ENCODE measurements at places on chromosomes 12 and 14.

DNA sequence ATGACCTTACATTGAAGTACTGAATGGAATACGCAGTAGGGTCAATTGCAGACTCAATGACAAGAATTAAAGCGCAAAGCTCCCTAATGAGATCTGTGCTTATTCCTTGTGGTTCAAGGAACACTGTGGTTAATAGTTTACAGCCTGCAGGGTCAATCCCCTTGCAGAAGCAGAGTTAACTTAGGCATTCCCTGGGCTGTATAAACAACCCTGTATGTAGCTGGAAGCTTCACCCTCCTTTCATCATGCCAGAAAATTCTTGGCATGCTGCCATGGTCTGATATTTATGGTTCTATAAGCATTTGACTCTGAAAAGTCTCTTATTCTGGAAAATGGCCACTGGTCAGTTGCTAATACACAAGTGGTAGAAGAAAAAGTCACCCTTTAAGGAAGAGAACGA is 227.7 kb downstream of the NOVA1 start:
- DNase-seq, result no peak

- no peak for DNase-seq
Observed at GRCh38 chr12:80837342-80837978, 100.3 kb downstream of the LIN7A start.

GRCh38 chr12:9757433-9758025 is 3.2 kb downstream of the CD69 start:
- no peak for DNase-seq

- no peak for DNase-seq
Observed at GRCh38 chr12:13425766-13426165, 229.2 kb downstream of the EMP1 start.

GRCh38 chr14:35985474-35986218 is 159.5 kb downstream of the BRMS1L start:
- DNase-seq, result no peak

- DNase-seq, result peak; percentile 19
Observed at GRCh38 chr12:53623548-53624385, 2.4 kb downstream of the ATF7 start.

- DNase-seq, result no peak
Observed at GRCh38 chr14:52706286-52706685, 714 bp upstream of the PSMC6 start.

DNA sequence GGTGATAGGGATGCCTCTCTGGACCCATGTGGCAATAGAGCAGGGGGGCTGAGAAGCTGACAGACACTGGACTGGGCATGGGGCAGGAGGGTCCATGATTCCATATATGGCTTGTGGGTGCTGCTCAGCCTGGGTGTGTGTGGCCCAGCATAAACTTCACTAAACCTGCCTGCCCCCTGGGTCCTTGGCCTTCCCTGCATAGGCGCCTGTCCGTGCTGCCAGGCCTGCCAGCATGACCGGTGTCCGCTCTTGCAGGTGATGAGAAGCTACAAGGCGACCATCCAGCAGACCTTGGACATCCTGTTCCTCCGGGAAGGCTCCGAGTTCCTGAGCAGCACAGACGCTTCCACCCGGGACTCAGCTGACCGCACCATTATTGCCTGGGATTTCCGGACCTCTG is 61.6 kb downstream of the BEGAIN start:
- DNase-seq, result no peak

GRCh38 chr14:85142982-85143381 is 387.0 kb upstream of the FLRT2 start:
- DNase-seq, result no peak

- no peak for DNase-seq
Observed at GRCh38 chr12:13126494-13126893, 23.0 kb upstream of the GSG1 start.

GRCh38 chr12:1859643-1860042 is 39.3 kb downstream of the LRTM2 start:
- DNase-seq, result no peak

DNA sequence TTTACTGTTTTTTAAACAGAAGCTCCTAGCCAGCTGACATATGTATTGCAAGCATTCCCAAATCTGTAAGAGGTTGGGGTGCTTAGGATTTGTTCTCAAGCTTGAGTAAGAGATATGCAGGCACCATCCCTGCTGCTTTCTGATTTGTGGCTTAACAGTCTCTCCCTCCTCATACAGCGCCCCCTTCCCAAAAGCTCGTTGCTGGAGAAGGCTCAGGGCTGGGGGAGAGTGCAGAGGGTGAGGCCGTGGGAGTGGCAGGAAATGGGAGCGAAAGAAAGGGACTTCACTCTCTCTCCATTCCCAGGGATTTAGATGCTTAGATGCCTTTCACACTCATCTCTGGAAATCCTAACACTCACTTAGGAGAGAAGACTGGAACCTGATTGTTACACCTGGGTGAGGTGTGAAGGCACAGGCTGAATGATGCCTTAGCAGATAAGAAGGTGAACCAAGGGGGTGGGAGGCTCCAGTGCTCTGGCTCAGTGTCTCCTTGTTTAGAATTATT is 172.0 kb downstream of the C12orf75 start:
- no peak for DNase-seq

Data from AG09319 (cell line).